ENCODE measurements at places on chromosomes 4 and X. TPM values are rescaled to one million over a fixed set of nuclear protein-coding genes. Genes with fewer than 3 reads are reported as not detected.

CNGA1 gene
- not detected for total RNA-seq

DCLK2 gene
- 0.15 TPM for total RNA-seq

CENPVL3 gene
- total RNA-seq, result not detected

NSUN7 gene
- total RNA-seq, result 0.40 TPM

TEX13B gene
- total RNA-seq, result not detected

NPY1R gene
- not detected for total RNA-seq

LDB2 gene
- not detected for total RNA-seq

GRCh38 chr4:180598281-180598680 is 1644.9 kb upstream of the TENM3 start:
- no peak for DNase-seq

- no peak for DNase-seq
Measured at GRCh38 chr4:184949020-184949419, 69.3 kb upstream of the HELT start.

GRCh38 chrX:13258725-13259124 is 61.1 kb downstream of the ATXN3L start:
- no peak for DNase-seq

DNA sequence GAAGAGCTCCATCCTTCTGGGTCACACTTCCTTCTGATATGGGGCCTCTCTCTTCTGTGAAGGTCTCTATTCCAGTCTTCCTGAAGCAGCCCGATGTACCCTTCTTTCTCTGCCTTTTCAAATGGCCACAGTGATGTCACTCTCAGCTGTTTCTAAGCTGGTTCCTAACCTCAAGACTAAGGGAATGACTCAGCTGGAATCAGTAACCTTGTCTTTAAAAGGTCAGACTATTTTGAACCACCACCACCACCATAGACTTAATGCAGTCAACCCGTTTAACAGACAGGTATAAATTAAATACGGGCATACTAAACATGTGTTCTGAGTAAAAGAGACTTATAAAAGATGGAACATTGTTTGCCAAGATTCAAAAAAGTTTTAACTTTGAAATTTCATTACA is 121.0 kb downstream of the PPA2 start:
- DNase-seq, result no peak

- DNase-seq, result no peak
Measured at GRCh38 chr4:137905930-137906329, 336.2 kb downstream of the SLC7A11 start.

GRCh38 chr4:134499074-134499473 is 297.5 kb upstream of the PABPC4L start:
- DNase-seq, result no peak

DNA sequence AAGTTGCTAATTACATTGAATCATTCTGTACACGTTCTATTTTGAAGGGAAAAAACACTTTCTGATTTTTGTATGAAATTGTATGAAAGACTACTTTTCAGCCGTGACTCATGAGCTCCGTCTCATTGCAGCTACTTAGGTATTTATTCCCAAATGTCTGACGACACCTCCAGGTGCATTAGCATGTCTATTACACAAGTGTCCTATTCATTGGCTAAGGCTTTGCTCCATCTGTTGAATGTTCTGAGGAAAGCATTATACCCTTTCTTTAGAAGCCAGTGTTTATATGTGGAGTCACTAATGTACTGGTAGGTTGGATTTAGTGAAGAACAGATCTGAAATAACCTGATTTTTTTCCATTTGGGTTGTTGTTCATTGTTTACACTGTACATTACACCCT is 51.8 kb downstream of the MAP7D3 start:
- no peak for DNase-seq

- DNase-seq, result no peak
Measured at GRCh38 chrX:6163721-6164120, 64.9 kb downstream of the NLGN4X start.

DNA sequence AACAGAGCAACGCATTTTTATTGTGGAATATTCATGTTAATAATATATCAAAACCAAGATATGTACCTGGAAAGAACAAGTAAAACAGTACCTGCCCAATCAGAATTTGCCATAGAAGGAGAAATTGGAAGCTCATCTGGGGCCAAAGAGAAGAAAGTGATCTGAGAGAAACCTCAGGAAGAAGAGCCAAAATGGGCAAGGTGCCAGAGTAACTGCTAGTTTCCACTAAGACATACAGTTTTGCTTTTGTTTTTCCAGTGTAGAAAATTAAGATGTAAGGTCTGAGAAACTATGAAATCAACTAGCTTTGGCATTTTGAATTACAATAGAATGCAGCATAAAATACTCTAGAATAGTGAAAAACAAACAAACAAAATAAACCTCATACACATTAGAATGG is 2201.2 kb downstream of the ARAP2 start:
- no peak for DNase-seq

GRCh38 chr4:61309616-61310015 is 109.5 kb downstream of the ADGRL3 start:
- DNase-seq, result no peak

GRCh38 chr4:8553216-8553615 is 27.0 kb upstream of the GPR78 start:
- no peak for DNase-seq

DNA sequence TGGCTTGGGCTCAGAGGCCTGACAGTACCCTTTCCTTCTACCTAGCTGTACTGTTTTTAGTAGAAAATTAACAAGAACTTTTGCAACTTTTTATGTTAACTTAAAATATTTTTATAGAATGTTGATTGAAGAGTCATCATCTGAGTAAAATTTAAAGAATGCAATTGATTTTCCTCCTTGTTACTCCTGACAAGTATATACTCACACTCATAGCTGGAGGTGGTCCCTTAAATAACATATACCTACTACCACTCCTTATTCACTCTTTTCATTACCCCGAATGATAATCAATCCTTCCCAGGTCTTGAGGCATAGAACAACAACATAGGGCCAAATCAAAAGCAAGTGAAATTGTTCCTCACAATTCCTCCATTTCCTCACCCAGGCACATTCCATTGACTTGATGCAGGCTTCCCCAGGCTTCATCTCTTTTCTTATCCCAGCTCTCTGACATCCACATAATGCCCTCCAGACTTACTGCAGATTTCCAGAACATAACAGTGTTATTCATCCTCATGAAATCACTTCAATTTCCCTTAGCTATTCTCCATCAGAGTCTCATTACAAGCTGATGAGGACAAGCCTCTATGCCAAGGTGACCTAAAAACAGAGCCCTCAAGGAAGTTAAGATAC is 73.2 kb upstream of the ANXA10 start:
- no peak for DNase-seq

GRCh38 chr4:7201420-7202305 is 9.3 kb downstream of the SORCS2 start:
- DNase-seq, result no peak

DNA sequence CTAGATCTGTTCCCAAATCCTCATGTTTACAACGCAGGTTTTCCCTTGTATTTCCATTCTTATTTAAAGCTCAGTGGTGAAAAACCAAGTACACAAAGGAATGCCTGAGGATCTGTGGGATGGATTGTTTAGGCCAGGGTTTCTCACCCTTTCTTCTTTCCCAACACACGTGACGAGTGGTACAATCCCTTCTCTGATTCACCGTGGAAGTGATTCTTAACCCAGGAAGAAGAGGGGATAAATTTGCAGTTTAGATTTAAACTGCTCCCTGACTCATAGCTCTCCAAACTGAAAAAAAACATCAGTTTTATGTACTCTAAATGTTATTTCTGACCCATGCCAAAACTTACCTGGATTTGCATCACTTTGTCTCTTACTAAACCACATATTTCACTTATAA is 17.0 kb downstream of the PAQR3 start:
- DNase-seq, result no peak

GRCh38 chr4:7738458-7739076 is 201.1 kb downstream of the AFAP1 start:
- no peak for DNase-seq

GRCh38 chr4:157141976-157142375 is 66.0 kb downstream of the GLRB start:
- DNase-seq, result no peak
